Inflammatory macrophage treated with lipopolysaccharide for 1 hour (primary cell): ENCODE measurements at places on chromosomes 12 and 14.
A peak's percentile ranks its signal among the peaks of the same experiment; 100 is the strongest.

- DNase-seq, result no peak
Observed at GRCh38 chr14:26163761-26164160, 434.1 kb downstream of the NOVA1 start.

DNA sequence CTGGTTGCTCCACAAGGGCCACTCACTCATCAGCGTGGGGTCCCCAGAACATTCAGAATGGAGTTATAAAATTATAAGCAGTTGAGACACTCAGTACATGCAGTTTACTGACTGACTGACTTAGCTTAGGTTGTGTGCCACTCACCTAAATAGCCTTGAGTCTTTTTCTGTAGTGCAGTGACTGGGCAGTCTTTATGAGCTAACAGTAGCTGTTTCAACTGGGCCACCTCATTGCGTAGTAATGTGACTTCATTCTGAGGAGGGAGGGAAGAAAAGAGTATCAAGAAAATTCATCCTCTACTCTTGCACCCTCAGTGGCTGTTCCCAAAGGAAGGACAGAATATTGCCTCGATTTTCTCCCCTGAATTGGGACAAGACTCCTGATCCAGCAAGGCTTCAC is 15.8 kb upstream of the NPFF start:
- no peak for DNase-seq

DNA sequence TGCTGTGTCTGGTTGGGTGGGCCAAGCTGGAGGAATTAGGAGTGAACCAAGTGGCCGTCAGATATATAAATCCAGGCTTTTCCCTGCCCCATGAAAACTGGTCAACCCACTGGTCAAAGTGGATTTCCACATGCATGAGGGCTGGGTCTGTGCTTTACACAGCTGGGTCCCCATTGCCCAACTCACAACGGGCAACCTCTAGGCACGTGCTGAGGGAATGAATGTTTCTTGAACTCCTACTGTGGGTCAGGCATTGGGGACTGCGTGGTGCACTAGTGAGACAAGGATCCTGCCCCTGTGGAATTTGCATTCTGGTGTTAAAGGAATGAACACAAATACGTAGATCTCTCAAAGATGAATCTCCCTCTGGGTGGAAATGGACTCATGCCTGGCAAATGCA is 7.5 kb upstream of the AACS start:
- DNase-seq, result no peak

DNA sequence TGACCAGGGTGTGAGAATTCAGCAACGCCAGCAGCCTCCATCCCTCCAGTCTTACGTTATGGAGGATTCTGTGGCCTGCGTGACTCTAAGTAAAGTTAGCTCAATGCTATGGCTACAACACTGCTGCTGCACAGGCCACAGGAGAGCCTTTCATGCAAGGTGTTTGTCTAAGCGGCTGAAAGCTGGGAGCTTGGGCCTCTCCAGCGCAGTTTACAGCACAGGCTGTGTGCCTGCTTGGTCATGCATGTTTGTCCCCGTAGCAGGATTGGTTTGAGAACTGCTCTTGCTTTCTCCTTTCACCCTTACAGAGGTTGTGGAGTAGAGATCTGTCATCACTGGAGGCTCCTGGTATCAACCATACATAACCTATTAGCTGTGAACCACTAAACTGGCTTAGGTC is 113.1 kb upstream of the TMCC3 start:
- no peak for DNase-seq

GRCh38 chr12:92439420-92439805 is 263.4 kb upstream of the PLEKHG7 start:
- DNase-seq, result peak; percentile 63

GRCh38 chr14:24659916-24660570 is 26.1 kb upstream of the GZMB start:
- DNase-seq, result no peak

GRCh38 chr12:81257947-81258551 is 180.2 kb downstream of the ACSS3 start:
- no peak for DNase-seq

GRCh38 chr12:2282318-2282717 is 229.5 kb downstream of the CACNA1C start:
- DNase-seq, result no peak

DNA sequence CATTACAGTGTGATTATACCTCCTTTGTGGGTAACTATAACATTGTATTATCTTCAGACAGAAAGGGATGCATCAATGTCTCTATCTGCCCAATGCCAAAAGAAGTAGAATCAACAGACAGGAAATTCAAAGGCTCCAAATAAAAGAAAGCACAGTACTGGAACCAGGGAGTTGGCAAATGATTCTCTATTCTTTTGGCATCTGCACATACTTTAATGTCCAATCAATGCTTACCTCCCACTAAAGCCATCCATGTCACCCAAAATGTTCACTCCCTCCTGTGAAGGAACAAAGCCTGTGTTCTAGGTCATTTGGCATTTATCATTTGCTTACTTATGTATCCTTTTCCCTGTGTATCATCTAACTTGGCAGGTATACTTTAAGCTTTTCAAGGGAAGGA is 36.7 kb downstream of the KIF21A start:
- DNase-seq, result no peak

DNA sequence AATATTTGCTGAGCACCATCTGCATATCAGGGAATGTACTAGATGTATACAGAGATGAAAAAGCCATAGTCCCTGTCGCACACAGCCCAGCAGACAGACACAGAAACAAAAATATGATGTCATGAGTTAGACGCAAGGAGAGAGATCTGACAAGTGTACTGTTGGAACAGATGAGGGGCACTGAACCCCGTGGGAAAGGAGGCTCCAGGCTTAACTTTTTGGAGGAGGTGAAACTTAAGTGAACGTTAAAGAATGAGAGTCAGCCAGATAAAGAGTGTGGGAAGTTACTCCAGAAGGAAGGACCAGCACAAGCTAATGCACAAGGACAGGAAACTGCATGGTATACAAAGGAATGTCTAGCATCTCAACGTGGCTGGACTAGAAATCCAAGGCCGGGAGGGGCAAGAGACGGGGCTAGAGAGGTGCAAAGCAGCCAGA is 2.5 kb upstream of the ACTN1 start:
- no peak for DNase-seq

DNA sequence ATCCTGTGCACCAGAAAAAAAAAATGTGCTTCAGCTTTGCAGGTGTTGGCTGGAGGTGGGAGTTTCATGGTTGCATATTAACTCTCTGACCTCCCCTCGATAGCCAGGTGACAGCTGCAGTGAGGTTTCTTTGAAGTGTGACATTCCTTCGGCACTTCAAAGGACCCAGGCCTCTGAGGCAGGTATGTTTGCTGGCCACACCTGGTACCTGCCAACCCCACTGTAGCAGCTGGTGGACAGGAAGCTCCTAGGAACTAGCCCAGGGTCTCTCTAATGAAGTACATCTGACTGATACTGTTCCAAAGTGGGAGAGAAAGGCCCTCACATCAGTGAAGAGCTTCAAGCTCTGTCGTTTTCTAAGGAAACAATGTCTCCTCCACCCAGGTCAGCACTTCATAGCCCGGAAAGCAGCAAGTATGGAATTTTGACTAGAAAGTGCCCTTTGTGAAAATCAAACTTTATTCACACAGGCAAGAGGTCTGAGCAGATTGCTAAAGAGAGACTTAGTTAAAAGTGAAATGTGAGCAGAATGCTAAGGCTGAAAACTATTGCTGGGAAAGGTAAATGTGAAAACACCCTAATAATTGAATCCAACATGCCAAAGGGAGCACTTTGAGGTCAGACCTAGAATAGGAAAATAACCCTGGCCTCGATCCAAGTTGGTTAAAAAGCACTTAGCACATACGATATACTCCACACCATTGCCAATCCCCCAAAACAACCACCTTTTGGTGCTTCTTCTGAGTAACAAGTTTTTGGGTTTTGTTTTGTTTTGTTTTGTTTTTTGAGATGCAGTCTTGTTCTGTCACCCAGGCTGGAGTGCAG is 71.3 kb downstream of the PHLDA1 start:
- DNase-seq, result no peak

GRCh38 chr12:58896278-58896677 is 24.0 kb downstream of the LRIG3 start:
- DNase-seq, result no peak

GRCh38 chr14:31207287-31207754 is 272 bp downstream of the HECTD1 start:
- peak; percentile 80 for DNase-seq

DNA sequence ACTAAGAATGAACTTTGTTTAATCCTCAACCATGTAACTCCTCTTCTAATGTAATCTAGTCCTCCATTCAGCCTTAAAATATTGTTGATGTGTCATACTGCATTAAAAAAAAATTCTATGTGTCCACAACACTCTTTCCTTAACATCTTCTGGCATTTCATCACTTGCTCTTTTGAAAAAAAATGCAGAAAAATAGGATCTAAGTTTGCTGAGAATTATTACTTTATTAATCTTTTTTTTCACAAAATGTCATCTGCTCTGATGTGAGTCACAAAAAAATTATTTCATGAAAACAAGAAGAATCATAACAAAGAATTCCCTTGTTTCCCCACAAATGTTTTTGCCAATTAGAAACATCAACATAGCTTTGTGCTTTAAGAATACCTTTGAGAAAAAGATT is 410.1 kb upstream of the MGAT4C start:
- DNase-seq, result no peak

- peak; percentile 84 for DNase-seq
Observed at GRCh38 chr12:111404362-111405148, 1.2 kb upstream of the SH2B3 start.

DNA sequence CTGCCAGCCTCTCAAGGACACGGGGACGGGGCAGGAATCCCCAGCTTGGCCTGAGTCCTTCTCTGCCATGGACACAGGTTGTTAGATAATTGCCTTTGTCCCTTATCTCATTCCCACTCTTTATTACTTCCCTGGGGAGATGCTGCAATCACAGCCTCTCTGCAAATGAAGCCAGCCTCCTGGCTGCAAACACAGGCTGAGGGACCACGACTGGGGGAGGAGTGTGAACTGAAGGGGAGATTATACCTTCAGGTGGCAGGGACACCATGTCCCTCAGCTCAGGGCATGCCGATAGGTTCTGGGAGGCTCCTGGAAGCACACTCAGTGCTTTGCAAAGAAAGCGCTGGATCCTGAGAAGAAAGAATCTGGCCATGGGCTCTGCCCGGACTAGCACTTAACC is 16.1 kb upstream of the CHGA start:
- no peak for DNase-seq

- peak; percentile 88 for DNase-seq
Observed at GRCh38 chr14:75274899-75275569, 3.6 kb upstream of the FOS start.

DNA sequence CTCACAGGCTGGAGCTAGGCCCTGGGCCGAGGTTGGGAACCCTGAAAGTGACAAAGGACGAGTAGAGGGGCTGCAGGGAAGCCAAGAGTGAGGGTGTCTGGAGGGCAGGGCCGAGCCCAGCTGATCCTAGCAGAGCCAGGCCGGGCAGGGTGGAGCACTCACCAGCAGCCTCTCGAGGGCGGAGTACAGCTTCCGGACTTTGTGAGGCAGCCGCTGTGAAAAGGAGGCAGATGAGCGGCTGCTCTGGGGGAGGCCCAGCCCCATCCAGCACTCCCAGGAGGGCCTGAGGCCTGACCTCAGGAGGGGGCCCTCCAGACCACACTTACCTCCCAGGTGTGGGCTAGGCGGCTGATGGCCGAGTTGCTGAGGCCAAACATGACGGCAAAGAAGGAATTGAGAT is 14.7 kb upstream of the ENDOU start:
- DNase-seq, result no peak

DNA sequence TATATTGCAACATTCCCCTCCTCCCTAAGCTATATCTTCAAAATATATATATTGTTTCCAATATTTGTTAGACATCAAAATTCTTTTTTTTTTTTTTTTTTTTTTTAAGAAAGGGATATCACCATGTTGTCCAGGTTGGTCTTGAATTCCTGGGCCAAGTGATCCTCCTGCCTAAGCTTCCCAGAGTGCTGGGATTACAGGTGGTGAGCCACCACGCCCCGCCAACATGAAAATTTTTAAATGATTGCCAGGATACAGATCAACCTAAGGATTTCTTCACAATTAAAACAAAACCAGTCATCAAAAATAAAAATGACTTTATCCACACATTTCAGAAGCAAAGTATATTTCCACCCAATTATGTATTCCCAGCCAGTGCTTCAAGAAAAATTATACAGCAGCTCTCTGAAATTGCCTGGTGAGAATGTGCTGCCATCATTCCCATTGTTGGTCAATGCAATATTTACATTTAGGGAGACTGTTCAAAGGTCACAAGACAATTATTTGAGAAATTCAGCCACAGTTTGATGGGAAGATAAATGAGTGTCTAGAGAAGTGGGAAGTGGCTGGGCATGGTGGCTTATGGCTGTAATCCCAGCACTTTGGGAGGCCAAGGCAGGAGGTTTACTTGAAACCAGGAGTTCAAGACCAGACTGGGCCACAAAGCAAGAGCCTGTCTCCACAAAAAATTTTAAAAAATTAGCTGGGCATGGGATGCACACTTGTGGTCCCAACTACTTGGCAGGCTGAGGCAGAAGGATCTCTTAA is 141.7 kb upstream of the AMIGO2 start:
- no peak for DNase-seq

DNA sequence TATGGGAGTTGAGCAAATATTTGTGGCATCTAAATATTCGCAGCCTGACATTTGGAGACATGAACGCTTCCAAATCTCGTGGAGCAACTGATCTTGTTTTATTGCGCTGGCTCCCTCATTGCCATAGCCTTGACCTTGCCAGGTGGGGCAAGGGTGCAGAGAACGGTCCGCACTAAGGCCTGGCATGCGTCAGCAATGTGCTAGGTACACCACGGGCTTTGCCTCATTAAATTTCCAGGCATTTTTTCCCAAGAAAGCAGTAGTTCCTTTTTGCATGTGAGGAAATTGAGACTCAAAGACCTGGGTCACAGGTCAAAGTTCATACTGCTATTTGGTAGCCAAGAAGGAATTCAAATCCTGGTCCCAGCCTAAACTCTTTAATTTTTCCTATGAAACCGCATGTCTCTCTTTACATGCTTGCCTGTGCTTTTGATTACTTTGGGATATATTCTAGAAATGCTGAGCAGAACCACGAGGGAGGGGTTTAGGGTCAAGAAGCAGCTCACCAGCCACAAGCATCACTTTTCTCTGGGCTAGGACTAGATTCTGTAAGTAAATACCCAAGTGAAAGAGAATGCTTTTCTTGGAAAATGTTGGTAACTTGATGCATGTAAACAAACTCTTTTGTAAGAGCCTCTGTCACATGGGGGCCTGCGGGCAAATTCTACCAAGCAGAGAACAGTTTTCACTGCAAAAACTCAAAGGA is 891.6 kb downstream of the VRK1 start:
- no peak for DNase-seq

DNA sequence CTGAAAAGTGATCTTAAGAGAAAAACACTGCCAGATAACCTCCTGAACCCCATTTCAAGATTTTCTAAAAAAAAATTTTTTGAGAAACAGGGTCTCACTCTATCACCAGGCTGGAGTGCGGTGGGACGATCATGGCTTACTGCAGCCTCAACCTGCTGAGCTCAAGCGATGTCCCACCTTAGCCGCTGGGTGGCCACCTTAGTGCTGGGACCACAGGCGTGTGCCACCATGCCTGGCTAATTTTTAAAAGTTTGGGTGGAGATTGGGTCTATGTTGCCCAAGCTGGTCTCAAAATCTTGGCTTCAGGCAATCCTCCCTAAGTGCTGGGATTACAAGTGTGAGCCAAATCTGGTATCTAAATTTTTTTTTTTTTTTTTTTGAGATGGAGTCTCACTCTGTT is 3.4 kb downstream of the PNMA1 start:
- DNase-seq, result no peak
